ENCODE measurements at places on chromosomes 16 and 17.

DNA sequence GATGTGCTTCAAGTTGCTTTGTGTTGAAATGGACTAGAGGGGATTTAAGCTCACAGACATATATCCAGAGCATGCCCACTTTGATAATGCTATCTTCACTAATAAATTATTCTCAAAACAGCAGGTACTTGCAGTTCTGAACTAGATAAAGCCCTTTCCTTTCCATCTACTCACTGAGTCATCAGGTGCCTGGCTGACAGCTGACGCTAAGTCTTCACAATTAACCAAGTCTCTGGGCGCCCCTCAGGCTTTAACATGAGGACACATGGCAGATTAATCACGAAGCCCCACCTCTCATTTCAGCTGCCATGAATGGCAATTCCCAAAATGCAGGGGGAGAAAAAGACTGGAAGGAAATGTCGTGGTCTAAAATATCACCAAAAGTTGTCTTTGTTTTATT, 29.5 kb upstream of the CRISPLD2 start:
- DNase-seq: no peak

DNA sequence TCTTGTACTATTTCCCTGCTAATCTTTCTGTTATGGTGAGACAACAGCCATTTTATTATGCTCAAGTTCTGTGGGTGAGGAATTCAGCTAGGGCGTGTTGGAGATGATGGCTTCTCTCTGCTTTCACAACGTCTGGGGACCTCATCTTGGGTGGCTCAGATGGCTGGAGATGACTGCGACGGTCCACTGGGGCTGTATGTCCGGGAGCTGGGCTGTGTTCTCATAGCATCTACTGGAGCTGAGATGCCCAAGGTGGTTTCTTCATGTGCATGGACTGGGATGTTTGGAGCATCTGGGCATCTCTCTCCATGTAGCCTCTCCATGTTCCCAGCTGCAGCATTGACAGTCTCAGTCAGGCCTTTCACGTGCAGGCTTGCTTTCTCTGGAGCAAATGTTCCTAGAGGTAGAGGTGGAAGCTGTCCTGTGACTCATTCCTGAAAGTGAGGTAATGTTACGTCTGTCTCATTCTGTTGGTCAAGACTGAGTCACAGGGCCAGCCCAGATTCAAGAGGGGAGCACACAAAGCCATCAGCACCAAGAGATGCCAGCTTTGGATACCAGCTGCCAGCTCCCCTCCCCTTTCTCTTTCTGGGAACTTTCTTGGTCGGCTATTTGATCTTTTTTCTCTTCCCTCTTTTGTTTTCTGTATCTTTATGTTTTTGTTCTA, 96.2 kb downstream of the RAP1GAP2 start:
- DNase-seq: peak; percentile 96

GRCh38 chr17:27513849-27514248, 57.6 kb downstream of the KSR1 start:
- DNase-seq: no peak

- no peak for DNase-seq
These were observed 9.3 kb upstream of the CNP start for GRCh38 chr17:41957031-41957868.

- no peak for DNase-seq
These were observed 107.5 kb downstream of the METRNL start for GRCh38 chr17:83186751-83187421.

GRCh38 chr16:62035115-62036092, 834 bp downstream of the CDH8 start:
- no peak for DNase-seq

DNA sequence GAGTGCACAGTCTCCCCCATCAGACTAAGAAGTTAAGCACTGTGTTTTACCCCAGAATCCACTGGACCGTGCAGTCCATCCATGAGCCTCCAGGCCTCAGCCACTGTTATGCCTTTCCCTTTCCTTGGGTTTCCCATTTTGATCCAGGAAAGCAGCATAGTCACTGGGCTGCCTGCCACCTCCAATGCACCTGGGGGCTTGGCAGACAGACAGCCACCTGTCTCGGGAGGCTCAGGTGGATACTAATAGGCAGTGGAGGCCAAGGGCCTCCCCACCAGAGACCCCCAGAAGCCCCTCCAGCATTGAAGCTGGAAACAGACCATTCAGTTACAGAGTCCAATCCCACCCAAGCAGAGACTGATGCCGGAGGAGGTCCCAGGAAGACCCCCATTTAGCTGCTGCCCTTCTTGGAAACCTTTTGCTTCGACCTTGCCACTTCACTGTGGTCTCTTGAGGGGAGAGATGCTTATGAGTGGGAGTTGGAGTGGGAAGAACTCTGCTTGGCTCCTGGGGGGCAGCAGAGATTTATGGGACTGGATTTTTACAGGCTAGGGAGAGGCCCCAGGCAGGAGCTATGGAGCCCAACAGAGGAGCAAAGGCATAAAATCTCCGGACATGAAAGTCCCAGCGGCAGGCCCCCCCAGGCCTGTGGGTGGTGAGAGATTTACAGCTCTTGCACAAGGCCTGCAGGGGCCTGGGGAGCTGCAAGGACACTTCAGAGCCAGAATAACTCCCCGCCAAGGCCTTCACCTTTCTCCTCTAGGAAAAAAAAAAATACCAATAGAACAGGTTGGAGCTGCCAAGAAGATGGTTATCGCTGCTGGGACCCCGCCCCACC, 12.2 kb upstream of the SP2 start:
- no peak for DNase-seq

GRCh38 chr17:73267648-73268537, 6.2 kb upstream of the CPSF4L start:
- no peak for DNase-seq

DNA sequence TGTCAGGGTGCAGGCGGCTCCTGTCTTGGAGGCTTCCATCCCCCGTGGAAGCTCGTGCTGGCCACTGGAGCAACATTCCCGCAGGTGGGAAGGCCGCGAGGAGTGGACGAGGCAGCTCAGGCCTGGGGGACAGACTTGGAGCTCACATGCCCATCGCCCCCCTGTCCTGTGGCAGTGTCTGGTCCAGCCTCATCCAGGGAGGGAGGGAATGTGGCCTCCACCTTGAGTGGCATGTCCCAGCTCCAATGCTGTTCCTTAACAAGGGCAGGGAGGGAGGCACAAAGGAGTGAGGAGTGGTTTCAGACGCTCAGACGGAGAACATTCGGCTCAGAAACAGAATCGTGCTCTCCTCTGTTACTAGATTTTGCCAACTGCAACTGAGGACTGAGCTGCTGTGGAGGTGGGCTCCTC, 159.4 kb upstream of the CHMP6 start:
- peak; percentile 81 for DNase-seq

- peak; percentile 21 for DNase-seq
These were observed 9.8 kb upstream of the MYH3 start for GRCh38 chr17:10666906-10667305.

DNA sequence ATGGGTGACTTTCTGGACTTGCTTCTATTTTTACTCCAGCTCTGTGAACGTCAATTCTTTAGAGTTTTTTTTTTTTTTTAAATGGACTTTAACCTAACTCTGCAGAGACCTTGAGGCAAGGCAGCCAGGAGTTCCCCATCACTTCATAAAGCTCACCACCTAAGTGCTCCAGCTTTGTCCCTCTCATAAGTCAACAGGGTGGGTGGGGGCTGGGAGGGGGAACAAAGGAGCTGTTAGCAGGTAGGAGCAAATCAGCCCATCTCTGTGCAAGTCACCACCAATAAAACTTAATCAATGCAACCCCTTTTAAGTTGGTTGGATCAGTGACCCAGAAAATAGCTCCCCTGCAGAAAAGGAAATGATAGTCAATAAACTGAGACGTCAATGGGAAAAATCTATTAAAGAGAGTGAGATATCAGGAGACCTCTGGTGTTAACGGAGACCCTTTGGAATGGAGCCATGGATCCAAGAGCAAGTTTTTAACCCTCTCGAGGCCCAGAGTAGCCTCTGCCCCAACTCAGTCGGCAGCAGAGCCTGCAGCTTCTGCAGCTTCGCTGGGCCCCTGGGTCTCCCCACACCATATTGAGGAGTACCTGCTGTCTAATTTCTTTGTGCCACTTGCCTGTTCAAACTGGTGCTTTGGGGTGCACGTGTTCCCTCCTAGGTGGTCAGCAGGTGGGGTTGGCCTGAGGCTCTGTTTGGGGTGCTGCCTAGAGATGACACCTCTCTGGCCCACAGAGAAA, 27.6 kb upstream of the ETV4 start:
- no peak for DNase-seq

DNA sequence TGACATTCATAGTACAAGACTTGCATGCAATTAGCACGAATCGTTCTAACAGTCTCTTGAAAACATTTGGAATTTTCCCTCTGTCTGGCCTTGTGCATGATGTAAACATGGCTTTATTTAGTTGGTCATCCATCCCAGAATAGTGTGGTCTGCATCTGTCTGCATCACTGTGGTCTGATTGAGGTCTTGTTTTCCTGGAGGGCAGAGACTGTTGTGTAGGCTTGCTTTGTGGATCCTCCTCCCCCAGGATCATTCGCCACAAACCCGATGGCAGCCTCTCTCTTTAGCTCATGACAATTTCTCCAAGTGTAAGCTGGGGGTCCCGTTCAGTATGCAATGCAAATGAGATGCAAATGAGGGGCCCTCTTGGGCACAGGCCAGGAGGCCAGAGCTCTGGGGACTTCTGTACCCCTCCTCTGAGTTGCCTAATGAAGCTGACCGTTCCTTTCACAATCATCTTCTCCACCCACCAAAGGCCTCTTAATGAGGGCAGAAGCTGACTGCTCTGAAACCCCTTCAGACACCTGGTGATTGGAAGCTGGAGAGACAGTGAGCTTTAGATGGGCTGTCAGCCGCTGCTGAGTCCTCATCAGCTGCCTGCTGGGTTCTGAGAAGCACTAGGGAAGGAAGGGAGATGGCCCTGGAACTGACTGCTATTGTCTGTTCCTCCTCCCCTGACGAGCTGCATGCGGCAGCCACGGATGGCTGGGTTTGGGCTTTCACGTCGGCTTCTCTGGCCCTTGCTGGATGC, 201.2 kb upstream of the CACNG3 start:
- DNase-seq: no peak

- peak; percentile 84 for DNase-seq
These were observed at the start of gene ATF7IP2 for GRCh38 chr16:10385725-10386516. Gene ATF7IP2, plus strand, starts transcription at chr16:10386061. Its CDS starts 44,560 bp downstream, at chr16:10430621.

DNA sequence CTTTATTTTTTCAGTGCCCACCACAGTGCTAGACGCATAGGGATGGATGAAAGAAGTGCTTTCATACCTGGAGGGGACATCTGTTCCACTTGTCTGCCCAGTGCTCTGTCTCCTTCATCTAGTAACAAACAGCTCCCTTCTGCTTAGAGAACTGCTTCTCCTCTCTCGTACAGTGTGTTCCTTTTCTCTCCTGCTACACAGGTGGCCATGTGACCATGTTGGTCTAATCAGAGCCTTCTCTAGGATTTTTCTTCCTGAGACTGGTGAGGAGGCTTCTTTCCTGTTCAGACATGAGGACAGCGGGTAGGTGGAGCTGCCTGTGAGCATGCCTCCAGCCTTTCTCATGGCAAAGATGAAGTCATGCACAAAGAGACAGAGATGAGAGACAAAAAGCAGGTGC, 182.7 kb downstream of the TMEM132E start:
- DNase-seq: no peak

- DNase-seq: no peak
These were observed 44.1 kb upstream of the EMP2 start for GRCh38 chr16:10624527-10624926.

GRCh38 chr16:19636436-19637267, 81.1 kb downstream of the VPS35L start:
- DNase-seq: no peak

- DNase-seq: peak; percentile 86
These were observed 1.0 kb upstream of the MFAP4 start for GRCh38 chr17:19387921-19388521.

DNA sequence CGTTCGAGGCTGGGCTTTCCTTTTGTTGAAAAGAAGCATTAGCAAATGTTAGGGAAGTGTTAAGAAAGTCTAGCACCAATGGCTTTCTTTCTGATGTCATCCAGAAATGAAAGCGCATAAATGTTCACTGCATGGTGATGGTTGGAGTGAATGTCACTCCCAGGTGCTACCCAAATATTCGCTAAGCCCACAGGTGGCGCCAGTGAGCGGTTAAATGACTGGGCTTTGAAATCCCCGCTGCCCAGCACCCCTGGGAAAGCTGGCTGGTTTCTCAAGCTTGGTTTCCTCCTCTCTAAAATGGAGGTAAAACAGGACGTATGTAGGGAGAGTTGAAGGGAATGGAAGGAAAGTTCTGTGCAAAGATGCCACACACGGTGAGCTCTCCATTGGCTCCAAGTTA, 104.4 kb downstream of the IRX5 start:
- peak; percentile 5 for DNase-seq

DNA sequence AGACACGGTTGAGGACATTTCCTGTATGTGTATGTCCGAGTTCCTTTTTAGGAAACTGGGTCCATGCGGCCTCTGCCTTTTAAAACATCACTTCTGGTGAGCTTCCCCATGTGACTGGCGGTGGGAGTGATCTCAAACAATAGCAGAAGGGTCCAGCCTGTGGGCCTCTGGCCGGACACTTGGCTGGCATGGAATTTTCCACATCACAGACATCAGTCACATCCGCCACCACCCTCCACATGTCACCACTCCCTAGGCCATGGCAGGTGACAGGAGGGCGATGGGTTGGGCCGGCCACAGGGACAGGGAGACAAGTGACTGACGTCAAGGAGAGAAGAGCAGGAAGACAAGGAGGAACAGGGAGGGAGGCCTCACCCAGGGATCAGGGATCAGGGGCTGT, 83.7 kb downstream of the DNAH17 start:
- no peak for DNase-seq

- peak; percentile 60 for DNase-seq
These were observed 6.8 kb downstream of the CRISPLD2 start for GRCh38 chr16:84826558-84826941.

GRCh38 chr16:23968176-23968575, 132.4 kb downstream of the PRKCB start:
- no peak for DNase-seq

- DNase-seq: no peak
These were observed 3.2 kb upstream of the SLC47A2 start for GRCh38 chr17:19719355-19720209.

GRCh38 chr17:7932949-7933348, 943 bp downstream of the CNTROB start:
- DNase-seq: peak; percentile 77

GRCh38 chr16:66154801-66155200, 211.7 kb upstream of the CDH5 start:
- DNase-seq: no peak

- DNase-seq: peak; percentile 62
These were observed 532 bp downstream of the CNTNAP1 start for GRCh38 chr17:42682722-42683403.

DNA sequence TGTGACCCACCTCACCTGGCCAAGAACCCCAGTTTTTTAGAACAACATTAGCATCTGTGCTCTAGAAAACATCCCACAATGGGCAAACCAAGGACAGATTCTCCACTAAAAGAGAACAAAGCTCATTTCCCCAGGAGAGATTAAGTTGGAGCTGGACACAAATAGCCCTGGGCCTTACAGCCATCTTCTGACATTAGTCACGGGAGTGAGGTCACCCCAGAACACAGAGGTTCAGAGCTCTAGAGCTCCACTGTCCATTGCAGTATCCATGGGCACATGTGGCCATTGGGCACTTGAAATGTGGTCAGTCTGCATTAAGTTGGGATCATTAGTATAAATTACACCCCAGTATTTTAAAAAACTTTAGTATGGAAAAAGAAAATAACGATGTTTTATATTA, 47.6 kb upstream of the RBBP6 start:
- no peak for DNase-seq
